ENCODE measurements at places on chromosomes 5 and 9. TPM values are rescaled to one million over a fixed set of nuclear protein-coding genes. Genes with fewer than 3 reads are reported as not detected.

DNA sequence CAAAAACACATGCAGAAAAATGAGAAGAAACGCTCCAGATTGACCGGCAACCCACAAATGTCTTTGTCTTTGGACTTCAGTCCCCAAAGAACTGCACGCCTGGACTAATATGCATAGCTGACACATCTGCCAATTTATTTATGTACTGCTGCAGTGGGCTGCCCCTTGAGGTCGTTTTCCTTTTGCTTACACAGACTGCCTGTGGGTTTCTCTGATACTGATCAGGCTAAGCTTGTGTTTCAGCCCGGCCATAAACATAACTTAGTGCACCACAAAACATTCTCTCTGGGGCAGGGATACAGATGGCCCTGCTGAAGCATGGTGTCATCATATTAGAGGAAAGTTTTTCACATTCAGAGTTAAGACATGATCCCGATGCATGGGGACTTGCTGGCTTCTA, 75.4 kb downstream of the NUDT12 start:
- H3K27me3 ChIP-seq = peaks cover 17% of the 10 kb centered on the region
- H3K4me3 ChIP-seq = no peak overlapping the region
- H3K36me3 ChIP-seq = no peaks in the 10 kb centered on the region
- no peak for DNase-seq
- no peak overlapping the region for H3K27ac ChIP-seq

GRCh38 chr5:56588636-56589480, 226.5 kb upstream of the MAP3K1 start:
- peak; percentile 57 for DNase-seq
- H3K4me1 ChIP-seq = peaks cover 24% of the 10 kb centered on the region
- no peaks in the 10 kb centered on the region for H3K36me3 ChIP-seq
- peak overlapping the region; percentile 26 for H3K27ac ChIP-seq
- H3K4me3 ChIP-seq = no peak overlapping the region
- no peaks in the 10 kb centered on the region for H3K27me3 ChIP-seq

DNA sequence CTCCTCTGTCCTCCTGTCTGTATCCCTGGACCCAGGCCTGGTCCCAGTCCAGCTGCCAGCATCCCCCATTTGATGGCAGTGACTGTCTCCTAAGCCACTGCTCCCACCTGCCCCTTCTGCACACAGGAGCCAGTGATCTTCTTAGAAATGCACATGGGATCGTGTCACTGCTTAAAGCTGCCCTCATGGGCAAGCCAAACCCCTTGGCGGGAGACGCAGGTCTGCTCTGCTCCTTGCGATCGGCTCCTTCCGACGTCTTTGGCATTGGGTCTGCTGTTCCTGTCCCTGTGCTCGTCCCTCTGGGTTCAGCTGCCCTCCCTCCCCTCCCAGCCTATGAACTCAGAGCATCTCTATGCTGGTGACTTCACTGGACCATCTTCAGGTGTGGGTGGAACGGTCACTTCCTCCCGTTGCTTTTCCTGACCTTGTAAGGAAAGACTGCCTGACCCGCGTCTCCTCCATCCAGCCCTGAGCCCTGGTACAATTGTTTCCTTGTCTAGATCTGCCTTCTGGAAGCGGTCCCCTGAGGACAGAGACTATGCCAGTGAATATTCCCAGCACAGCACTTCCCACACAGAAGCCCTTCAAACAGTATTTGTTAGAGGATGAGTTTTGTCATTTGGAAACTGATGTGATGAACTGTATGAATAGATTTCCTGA, 116.5 kb downstream of the ZNF354C start:
- no peak overlapping the region for H3K27ac ChIP-seq
- DNase-seq = no peak
- H3K4me1 ChIP-seq = no peaks in the 10 kb centered on the region
- H3K27me3 ChIP-seq = peaks cover 23% of the 10 kb centered on the region
- no peaks in the 10 kb centered on the region for H3K36me3 ChIP-seq

Gene N4BP3
- total RNA-seq = 12.9 TPM

Gene PLK2
- 4.1 TPM for total RNA-seq

Data from activated naive CD8-positive, alpha-beta T cell treated with anti-CD3 and anti-CD28 coated beads for 36 hours (primary cell).